ENCODE measurements at places on chromosomes 3 and 15. TPM values are rescaled to one million over a fixed set of nuclear protein-coding genes. Genes with fewer than 3 reads are reported as not detected.

Gene C3orf70
- total RNA-seq: 2.6 TPM

DNA sequence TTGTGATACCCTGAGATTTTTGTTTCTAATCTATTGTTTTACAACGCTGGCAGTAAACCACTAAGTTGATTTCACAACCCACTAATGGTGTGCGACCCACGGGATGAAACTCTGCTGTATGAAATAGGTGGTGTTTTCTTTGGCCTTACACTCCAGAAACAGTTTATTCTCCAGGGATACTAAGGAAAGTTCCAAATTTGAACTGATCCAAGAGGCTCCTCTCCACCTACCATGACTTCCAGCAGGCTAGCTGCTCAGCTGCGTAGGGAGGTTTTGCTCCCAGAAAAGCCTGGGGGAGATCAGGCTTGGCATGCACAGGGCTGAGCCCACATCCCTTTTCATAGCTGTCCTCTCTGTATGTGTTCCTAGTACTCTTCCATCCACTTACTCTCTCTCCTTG lies 71.5 kb downstream of the FAM174B start:
- no peak for DNase-seq

- no peak for DNase-seq
These were observed 499 bp downstream of the ALDH1A2 start for GRCh38 chr15:58064980-58065444.

- DNase-seq: peak; percentile 96
These were observed 28.4 kb downstream of the CPN2 start for GRCh38 chr3:194322678-194323211.

DNA sequence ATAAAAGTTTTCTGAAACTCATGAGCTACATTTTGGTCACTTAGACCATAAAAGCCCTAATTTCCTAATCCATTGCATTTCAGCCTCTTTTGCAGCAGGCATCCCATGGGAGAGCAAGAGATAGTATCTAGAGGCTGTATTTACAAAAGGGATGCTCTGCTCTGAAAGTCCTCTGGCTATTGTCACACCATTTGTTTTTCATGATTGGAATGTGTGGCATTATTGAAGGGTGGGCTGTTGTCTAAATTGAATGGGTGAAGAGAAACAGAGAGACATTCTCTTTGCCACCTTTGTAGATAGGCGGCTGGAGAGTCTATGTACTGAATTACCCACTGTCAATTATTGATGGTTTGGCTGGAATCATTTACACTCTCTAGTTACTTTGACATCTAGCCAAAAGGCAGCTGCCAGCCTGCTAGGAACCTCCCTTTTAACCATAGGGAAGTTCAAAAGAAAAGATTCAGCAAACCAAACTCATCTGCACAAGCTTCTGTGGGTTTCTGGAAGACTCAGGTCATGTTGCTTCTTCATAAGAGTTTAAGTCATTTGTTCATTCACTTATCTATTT lies 89.8 kb upstream of the RARB start:
- no peak for DNase-seq

All from HT1080 (cell line).